ENCODE measurements at places on chromosomes 11 and 22. TPM values are rescaled to one million over a fixed set of nuclear protein-coding genes. Genes with fewer than 3 reads are reported as not detected.

GRCh38 chr22:37167981-37168647, 18.4 kb upstream of the IL2RB start:
- peak; percentile 17 for DNase-seq

KCNJ5 gene
- total RNA-seq = 4.4 TPM

DNA sequence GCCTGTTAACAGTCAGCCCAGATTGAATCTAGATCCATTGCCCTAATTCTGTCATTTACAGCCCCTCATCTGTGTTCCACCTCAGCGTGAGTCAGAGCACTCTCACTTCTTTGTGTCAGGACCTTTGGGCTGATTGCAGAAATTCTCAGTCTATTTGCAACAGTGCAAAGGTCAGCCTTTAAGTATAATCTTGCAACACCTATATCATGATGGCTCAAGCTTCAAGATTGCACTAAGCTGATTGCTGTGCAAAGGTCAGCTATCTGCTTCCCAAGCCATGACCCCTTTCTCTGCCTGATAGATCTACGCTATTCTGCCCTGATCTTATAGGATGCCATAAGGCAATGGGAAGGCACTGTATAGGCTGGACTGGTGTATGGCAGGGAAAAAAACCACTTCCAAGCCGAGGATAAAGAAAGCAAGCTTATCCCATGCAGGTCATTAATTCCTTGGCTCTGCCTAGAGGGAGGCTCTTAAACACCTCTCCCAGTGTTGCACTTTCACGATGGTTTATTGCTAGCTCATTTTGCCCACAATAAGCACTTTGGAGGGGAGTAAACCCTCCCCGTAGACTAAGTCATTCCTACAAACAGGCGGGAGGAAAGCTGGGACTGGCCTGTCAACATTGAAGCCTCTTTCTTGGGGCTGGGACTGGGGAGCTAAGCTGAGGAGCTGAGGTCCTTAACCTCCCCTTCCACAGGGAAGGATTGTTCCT, 100.6 kb downstream of the RRAS2 start:
- DNase-seq = no peak

- no peak for DNase-seq
Measured at GRCh38 chr11:10725907-10726253, 25.2 kb upstream of the CTR9 start.

- no peak for DNase-seq
Measured at GRCh38 chr11:65210748-65211147, 29.0 kb downstream of the CAPN1 start.

OR2D2 gene
- not detected for total RNA-seq

GRCh38 chr11:128551611-128552335, 35.6 kb downstream of the ETS1 start:
- DNase-seq = no peak

DNA sequence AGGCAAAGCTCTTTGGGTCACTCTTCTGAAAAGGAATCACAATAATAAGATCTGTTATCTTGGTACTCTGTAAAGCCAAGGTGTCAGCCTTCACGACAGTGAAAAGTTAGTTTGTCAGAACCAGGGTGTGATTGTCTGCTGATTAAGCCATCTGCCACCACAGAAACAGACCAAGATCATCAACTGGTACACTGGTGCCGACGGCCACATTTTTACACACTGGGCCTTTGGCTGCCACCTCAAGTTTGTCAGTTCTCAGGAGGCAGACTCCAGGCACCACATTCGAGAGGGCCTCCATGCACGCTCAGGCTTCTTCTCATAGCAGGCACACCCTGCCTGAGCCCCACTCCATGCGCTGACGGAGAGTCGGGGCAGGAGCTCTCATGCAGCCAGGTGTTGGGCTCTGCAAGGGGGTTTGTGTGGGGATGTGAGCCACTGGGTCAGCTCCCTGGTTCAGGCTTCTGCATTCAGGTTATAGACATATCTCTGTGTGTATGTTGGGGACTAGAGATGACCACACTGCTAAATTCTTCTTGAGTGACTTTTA, 66.2 kb downstream of the KCNJ1 start:
- no peak for DNase-seq

GRCh38 chr11:83054904-83055380, 16.8 kb downstream of the RAB30 start:
- DNase-seq = no peak

DNA sequence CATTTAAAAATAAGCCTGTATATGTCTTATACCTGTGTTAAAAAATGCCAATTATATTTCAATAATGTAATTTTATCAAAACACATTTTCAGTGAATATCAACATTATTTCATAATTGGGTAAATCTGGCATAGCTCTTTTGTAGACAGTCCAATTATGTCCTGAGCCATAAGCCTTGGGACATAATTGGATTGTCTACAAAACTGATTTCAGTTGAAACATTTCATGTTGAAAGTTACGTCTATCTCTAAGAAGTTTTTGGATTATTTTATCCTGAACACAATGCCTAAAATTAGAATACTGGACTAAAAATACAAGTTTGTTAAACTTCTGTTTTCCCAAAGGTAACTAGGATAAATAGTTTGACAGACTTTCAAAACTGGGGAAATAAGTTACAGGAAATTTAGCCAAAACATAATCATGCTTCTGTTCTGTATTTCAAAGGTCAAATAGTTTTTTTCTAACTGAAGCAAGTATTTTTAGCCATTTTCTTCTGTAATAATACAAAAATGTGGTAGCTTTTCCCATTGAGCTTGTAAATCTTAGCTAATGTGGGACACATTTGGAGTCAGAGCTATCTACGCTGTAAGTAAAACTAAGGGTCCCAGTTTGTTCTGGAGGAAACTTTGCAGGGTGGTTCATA, 100.7 kb upstream of the BIRC3 start:
- DNase-seq = no peak

- DNase-seq = no peak
Measured at GRCh38 chr11:122696662-122697061, 41.1 kb downstream of the UBASH3B start.

DNA sequence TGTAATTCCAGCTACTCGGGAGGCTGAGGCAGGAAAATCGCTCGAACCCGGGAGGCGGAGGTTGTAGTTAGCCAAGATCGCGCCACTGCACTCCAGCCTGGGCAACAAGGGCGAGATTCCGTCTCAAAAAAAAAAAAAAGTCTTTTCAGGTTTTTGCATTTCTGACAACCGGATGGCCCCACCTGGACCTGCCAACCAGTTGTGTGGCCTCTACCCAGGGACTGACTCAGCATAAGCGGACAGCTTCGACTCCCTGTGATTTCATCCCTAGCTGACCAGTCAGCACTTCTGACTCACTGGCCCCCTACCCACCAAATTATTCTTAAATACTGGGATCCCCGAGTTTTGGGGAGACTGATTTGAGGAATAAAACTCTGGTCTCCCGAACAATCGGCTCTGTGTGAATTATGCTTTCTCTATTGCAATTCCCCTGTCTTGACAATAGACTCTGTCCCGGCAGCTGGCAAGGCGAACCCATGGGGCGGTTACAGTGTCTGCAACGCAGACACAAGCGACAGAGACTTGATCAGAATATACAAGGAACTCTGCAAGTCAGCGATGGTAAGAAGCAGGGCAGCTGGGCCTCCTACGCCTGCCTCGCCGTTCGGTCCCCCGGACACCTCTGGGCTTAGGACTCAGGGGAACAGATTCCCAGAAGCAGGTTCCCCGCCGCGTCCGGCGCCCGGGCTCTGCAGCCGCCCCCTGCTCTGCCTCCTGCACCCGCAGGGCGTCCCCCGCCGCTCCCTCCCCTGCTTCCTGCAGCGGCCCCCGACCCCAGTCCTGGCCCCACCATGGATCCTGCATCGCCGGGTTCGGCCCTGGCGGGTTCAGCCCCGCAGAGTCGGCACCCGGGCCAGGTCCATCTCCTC, 741 bp upstream of the TALDO1 start:
- DNase-seq = no peak
